ENCODE measurements at places on chromosomes 2 and 18. TPM values are rescaled to one million over a fixed set of nuclear protein-coding genes. Genes with fewer than 3 reads are reported as not detected.

Gene RAB6C
- not detected for total RNA-seq

Gene MC2R
- not detected for total RNA-seq

Gene GAL3ST2
- not detected for total RNA-seq

Gene GALNT14
- 0.83 TPM for total RNA-seq

Gene LYG1
- total RNA-seq: 0.50 TPM

Gene IL37
- not detected for total RNA-seq

Gene TMEM200C
- total RNA-seq: 0.17 TPM

Gene DSG4
- total RNA-seq: not detected

Gene FOXD4L1
- total RNA-seq: 0.17 TPM

Gene C2orf92
- total RNA-seq: 0.77 TPM

Gene ITGA4
- total RNA-seq: 57.5 TPM
